ENCODE measurements at places on chromosomes 2 and 18.

- DNase-seq: no peak
These were observed 36.9 kb downstream of the TBC1D8 start for GRCh38 chr2:101114268-101114783.

DNA sequence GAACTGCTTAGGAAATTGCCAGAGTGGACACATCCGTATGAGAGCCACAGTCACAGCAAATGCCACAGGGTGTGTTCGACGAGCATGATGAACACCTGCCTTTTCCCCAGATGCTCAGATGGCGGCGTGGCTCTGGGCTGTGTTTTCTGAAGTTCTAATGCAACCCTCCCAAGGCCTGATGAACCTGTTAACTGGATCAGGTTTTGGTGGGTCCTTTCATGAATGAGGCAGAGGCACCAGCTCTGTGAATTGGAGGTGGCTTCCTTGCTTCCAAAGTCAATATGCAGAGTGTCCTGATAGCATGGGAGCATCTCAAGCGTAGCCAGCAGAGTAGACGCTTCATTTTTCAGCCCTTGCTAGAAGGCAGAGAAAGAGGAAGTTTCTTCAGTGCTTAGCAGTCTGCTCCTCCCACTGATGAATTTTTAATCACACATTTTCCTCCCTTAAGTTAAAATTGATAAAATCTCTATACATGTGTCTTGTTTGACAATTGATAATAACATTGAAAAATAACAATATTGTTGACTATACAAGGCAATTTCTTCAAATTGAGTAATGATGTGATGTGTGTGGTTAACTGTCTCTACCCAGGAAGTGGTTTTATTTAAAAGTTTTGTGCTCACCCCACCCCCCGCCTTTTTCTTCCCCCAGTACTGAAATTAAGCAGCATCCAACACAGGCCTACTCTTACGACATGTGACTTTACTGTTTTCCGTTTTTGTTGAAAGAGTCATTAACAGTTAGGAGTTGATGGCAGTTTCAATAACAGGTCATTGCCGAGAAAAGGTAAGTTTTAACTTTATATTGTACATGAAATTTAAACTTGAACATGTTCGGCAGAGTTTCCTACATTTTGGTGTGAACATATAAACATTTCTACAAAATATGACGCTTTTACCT is at the start of gene ARHGAP15:
Gene ARHGAP15, plus strand, starts transcription at position 739 of the 900 bp plus-strand sequence.
- no peak for DNase-seq

DNA sequence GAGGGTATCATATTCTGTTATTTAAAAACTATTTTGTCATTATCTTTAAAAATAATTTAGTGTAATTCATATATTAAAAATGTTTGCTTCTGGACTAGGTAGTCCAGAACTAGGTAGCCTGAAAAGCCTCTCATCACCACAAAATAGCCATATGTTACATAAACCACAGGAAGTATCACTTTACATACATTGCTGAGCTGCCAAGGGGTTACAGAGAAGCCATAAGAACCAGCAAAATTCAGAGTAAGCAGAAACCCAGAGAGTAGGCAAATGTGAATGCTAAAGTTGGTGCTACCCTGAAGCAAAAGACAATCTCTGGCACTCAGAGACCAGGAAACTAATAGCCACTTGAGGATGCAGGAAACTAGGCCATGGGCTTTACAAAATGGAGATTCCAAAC is 60.9 kb downstream of the LOXHD1 start:
- DNase-seq: no peak

- no peak for DNase-seq
These were observed 57.3 kb downstream of the UNC50 start for GRCh38 chr2:98665677-98666076.

GRCh38 chr2:175036582-175037018 is 31.4 kb upstream of the CHN1 start:
- DNase-seq: no peak

Data from hepatic stellate cell (primary cell).